NCI-H1694 treated with DMSO at 0.1 percent for 48 hours (cell line): ENCODE measurements at places on chromosomes 5 and 9.

DNA sequence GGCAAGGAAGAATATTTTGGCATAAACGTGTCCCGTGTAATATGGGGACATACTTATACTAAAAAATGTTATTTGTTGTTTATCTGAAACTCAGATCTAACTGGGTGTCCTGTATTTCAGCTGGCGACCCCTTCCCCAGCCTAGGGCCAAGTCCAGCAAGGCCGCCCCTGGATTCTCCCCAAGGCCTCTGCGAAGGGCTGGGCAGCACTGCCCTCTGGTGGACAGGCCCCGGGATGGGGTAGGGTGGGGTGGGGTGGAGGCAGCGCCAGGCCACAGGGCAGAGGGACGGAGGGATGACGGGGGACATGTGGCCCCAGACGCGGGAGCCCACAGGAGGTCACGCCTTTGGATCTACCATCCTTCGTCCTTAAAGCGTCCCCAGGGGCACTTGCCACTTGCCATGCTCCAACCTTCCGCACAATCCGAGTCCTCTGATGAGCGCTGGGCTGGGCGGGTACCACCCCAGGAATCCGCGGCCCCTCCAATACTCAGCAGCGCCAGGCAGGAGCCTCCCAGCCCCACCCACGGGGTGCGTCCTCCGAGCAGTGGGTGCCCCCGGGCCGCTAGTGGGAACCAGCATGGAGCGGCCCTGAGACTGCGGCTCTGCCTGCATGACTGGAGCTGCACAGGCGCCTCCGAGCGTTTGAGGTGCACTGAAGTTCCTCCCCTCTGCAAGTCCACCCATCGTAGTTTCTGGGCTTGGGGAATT is 7.1 kb upstream of the AGPAT2 start:
- no peak for DNase-seq

DNA sequence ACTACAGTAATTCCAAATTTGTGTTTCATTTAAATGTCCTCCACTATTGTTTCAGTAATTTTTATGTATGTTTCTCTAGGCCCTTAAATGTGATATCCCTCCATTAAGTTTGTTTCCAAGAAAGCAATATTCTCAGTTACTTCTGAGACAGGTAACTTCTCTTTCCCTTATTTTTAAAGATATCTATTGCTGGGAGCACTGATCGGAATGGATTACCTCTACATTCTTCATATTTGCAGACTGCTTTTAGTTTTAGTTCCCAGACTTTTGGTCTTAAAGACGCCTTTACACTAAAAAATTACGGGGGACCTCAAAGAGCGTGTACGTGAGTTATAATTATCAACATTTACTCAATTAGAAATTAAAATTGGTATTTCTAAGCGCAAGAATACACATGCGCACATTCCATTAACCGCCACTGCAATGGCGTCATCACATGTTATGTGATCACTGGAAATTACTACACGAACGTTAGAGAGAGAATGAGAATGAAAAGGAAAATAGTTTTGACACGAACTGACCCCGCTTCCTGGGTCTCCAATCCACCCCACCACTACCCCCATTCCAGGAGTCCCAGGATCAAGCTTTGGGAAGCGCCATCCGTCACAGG is 519 bp upstream of the RAD50 start:
- DNase-seq: no peak

DNA sequence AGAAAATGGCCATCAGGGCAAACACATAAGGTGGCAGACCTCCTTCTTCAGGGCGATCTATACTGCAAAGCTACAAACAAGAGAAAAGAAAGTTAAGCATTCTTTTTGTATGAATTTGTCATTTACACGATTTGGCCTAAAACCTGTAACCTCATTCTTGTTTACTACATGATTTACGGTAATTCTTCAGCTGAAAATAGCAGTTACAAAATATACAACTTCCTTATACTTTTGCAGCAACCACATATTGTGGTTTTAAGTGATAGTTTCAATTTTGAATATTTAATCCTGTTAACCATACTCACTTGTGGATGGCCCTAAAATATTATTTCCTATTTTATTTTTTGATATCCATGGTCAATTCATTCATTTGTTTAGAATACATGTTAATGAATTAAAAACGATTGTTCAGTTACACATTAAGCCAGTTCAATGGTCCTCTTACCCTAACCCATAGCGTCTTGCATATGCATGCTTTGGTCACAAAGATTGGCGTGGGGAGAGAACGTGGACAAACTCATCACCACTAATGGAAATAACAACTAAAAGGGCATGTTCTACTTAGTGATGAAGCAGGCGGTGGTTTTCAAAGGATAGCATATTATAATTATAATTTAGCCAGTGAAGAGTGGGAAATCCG is 16.6 kb downstream of the TUT7 start:
- no peak for DNase-seq

DNA sequence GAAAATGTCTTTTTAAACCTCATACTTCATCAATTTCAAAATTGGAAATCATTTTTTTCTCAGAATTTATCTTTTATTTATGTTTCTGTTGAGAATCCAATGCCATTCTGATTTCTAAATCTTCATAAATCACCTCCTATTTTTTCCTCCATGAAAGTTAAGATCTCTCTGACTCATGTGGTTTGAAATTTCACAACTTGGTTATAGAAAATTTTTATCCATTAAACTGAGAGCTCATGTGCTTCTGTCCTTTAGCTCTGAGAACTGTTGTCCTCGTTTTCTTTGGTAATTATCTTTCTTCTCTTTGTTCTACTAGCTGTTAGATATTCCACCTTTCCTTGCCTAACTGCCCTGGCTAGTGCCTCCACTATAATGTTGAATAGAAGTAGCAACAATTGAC is 1.5 kb upstream of the RNF180 start:
- no peak for DNase-seq

GRCh38 chr5:124021066-124021641 is 509.2 kb downstream of the CSNK1G3 start:
- no peak for DNase-seq
